ENCODE measurements at places on chromosomes 11 and 22.

GRCh38 chr11:96119211-96119610, 195.3 kb upstream of the MTMR2 start:
- no peak for DNase-seq

- DNase-seq: no peak
These were observed 309.2 kb downstream of the ST3GAL4 start for GRCh38 chr11:126664643-126665042.

GRCh38 chr22:19745155-19746101, 15.2 kb upstream of the TBX1 start:
- no peak for DNase-seq

DNA sequence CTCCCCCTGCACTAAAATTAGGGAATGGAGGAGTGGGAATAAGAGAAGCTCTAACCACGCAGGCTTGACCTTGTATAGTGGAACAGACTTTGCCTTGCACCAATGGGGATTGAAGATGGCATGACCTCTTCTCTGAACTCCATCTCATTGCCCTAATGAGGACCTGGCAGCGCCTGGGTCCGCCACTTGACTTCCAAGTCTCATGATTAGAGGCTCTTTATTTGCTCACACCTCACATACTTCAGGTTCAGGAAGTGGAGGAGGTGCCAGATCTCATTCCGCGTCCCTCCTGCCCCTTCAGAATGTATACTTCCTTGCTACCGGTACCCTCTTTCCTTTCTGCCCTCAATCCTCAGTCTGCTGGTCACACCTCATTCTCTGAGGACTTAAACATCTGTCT, 106.0 kb upstream of the CD44 start:
- no peak for DNase-seq

GRCh38 chr11:10906521-10906920, 48.7 kb upstream of the ZBED5 start:
- no peak for DNase-seq

DNA sequence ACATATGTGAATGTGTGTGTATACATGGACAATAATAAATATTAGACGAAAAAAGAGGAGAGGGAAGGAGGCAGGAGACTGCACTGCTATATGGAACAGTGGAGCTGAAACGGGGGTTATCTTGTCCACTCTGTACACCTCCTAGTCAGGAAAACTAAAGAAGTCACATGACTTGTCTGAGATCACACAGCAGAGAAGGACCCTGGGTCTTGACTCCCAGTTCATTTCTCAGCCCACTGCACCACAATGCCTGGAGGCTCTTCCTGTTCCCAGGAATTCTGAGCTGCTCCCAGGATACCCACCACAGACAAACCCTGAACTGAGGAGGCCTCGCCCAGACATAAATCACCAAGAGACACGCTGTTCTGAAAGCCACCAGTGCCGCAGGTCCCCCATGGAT, 349.6 kb downstream of the CTTN start:
- no peak for DNase-seq

GRCh38 chr11:23311986-23312940, 452.0 kb upstream of the CCDC179 start:
- DNase-seq: no peak

DNA sequence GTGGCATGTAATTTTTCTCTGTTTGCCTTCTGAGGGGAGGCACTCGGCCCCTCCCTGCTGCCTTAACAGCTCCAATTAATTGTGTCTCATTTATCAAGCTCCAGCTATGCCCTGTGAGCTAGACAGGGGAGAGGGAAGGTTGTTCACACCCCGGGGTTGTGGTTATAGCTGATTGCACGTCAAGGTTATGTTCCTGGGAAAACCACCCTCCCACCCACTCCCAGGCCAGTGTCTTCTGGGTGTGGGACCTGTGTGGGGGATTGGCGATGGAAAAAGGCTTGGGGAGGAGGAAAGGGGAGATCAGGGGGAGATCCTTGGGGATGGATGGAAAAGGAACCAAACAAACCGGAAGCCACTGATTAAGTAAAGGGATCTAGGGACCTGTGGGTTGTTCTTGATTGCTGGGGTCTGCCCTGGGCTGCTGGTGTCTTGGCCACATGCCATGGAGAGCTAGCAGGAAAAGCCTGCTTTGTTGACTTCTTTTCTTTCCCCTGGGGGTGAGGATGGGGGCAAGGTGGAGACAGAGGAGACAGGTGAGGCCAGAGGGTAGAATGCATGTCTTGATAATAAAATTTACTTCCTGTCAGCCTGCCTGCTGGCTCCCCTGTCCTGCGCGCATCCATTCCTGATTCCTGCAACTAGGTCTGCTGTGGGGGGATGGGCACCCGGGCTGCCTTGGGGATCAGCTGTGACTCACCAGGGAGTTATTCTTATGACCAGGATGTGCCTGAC, 13.5 kb upstream of the SORL1-AS1 start:
- peak; percentile 96 for DNase-seq

- no peak for DNase-seq
These were observed 8.3 kb upstream of the MS4A6E start for GRCh38 chr11:60318726-60319125.

GRCh38 chr11:25066706-25067105, 569.9 kb downstream of the LUZP2 start:
- DNase-seq: no peak

- DNase-seq: no peak
These were observed 20.6 kb downstream of the KCNQ1OT1 start for GRCh38 chr11:2679011-2679676.

- no peak for DNase-seq
These were observed 113.6 kb upstream of the CADM1 start for GRCh38 chr11:115617767-115618166.

GRCh38 chr11:7077101-7077500, 11.7 kb upstream of the RBMXL2 start:
- DNase-seq: no peak

GRCh38 chr11:125626288-125626950, 1.5 kb downstream of the CHEK1 start:
- DNase-seq: peak; percentile 46

- DNase-seq: no peak
These were observed 36.5 kb upstream of the ARFGAP3 start for GRCh38 chr22:42893371-42894150.

Data from NCI-H446 (cell line).